ENCODE measurements at places on chromosomes 11 and 22.

GRCh38 chr22:27075028-27075678, 417.8 kb downstream of the MIAT start:
- no peak for DNase-seq

GRCh38 chr11:23569547-23569946, 709.3 kb upstream of the CCDC179 start:
- DNase-seq: no peak

DNA sequence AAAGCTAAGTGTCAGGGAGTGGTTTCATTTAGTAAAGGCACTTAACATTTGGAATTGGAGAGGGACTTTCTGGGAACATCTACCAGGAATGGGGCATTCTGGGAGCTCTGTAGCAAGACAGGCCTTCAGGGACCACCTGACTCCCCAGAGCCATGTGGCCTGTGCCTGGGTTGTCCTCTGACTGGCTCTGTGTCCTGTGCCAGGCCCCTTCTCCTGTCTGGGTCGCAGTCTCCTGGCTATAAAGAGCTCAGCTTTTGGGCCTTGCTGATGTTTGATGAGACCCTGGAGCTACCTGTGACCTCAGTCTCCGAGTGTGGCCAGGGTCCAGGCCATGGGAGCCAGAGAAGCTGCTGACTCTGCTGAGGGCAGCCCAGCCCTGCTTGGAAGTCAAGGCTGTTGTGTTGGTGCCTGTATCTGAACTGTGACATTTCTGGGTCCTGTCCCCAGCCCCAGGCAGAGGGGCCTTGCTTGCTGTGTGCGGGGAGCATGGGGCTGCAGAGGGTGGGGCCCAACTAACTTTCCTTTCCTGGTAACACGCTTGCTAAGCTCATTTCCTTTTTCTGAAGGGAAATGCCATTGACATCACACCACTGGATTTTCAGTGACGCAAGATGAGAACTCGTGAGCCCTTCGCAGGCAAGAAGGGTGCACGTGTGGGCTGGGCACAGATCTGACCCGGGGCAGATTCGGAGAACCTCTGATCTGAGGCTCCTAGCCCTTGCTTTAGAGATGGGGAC, 41.3 kb downstream of the LRRC32 start:
- no peak for DNase-seq

DNA sequence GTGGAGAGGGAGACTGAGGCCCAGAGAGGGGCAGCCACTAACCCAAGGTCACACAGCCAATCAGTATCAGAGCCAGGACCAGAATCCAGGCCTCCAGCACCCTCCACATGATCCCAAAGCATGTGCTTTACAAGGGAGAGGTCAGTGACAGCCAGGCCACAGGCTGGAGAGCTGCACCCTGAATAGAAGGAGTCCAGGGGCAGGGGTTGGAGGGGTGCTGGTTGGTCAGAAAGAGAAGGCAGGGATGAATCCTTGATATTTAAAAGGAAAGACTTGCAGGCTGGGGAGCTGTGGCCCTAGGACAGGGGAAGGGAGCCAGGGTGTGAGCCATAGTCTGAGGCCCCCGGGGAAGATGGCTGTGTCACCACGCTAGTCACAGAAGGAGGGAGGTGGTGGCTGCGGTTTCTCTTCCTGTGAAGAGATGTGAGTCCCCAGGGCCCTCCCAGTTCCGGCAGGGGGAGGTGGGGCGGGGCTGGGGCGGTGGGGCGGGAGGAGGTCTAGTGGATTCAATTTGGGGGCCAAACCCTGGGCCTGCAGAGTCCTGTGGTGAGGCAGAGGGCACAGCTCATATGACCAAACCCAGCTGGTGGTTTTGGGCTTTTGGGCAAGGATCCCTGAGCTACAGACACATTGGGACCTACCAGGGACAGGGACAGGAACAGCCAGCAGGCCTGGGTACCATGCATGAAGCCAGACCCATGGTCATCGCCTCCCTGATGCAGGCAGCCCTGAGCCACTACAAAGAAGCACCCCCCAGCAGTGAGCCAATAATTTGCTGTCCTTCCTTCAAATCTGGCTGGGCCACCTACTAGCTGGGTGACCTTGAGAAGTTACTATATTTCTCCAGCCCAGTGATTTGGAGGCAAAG, 14.0 kb downstream of the RAC2 start:
- DNase-seq: no peak

Measured in cortex of kidney (tissue), 1 donor.